ENCODE measurements at places on chromosomes 16 and 17. TPM values are rescaled to one million over a fixed set of nuclear protein-coding genes. Genes with fewer than 3 reads are reported as not detected.

- H3K27me3 ChIP-seq = no peaks in the 10 kb centered on the region
- DNase-seq = no peak
- H3K4me3 ChIP-seq = no peak overlapping the region
- no peak overlapping the region for H3K27ac ChIP-seq
Measured at GRCh38 chr16:23482778-23483177, 27.5 kb downstream of the GGA2 start.

- DNase-seq = no peak
- H3K4me1 ChIP-seq = peaks cover 37% of the 10 kb centered on the region
- H3K27ac ChIP-seq = peak overlapping the region; percentile 92
- no peaks in the 10 kb centered on the region for H3K27me3 ChIP-seq
Measured at GRCh38 chr16:83953796-83954576, 946 bp downstream of the OSGIN1 start.

GRCh38 chr17:14461227-14461548 lies 160.3 kb downstream of the HS3ST3B1 start:
- no peak overlapping the region for H3K27ac ChIP-seq
- H3K27me3 ChIP-seq = no peaks in the 10 kb centered on the region
- no peak overlapping the region for H3K4me3 ChIP-seq
- DNase-seq = no peak

DNA sequence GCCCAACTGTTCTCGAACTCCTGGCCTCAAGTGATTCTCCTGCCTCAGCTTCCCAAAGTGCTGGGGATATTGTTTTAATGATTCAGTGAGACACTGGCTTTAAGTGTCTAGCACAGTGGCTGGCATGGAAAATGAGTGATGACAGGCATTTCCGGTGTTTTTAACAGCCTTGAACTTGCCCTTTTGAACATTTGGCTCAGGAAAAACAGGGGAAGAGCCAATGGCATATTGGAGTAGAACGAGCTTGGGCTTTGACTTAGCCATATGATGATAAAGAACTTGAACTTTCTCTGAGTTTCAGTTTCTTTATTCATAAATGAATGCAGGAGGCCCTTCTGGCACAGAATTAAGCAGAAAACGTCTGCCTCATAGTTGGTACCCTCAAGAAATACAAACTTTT lies 145.0 kb upstream of the HS3ST4 start:
- no peaks in the 10 kb centered on the region for H3K4me1 ChIP-seq
- no peak overlapping the region for H3K27ac ChIP-seq
- H3K4me3 ChIP-seq = no peak overlapping the region
- no peaks in the 10 kb centered on the region for H3K36me3 ChIP-seq
- no peaks in the 10 kb centered on the region for H3K27me3 ChIP-seq
- DNase-seq = no peak

- H3K36me3 ChIP-seq = no peaks in the 10 kb centered on the region
- H3K4me3 ChIP-seq = no peak overlapping the region
- no peaks in the 10 kb centered on the region for H3K27me3 ChIP-seq
- DNase-seq = no peak
- H3K4me1 ChIP-seq = peaks cover 7% of the 10 kb centered on the region
- no peak overlapping the region for H3K27ac ChIP-seq
Measured at GRCh38 chr17:40615068-40615840, 32.4 kb downstream of the SMARCE1 start.

SPNS3 gene
- not detected for total RNA-seq

DNA sequence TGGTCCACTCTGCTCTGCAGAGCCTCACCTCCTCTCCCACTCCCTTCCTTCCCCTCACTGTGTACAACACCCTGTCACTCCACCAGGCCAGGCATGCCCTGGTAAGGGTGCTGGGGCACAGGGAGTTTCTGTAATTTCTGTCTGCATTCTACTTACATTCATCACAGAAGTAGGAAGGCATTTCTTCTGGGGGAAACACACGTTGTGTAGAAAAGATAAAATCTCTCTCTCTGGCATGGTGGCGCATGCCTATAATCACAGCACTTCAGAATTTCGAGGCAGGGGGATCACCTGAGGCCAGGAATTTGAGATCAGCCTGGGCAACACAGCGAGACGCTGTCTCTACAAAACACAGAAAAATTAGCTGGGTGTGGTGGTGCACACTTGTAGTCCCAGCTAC lies 27.0 kb downstream of the WNT3 start:
- H3K27ac ChIP-seq = no peak overlapping the region
- no peaks in the 10 kb centered on the region for H3K27me3 ChIP-seq
- no peak for DNase-seq
- H3K4me3 ChIP-seq = no peak overlapping the region
- no peaks in the 10 kb centered on the region for H3K4me1 ChIP-seq
- no peaks in the 10 kb centered on the region for H3K36me3 ChIP-seq

MVP gene
- 77.9 TPM for total RNA-seq

AGRP gene
- not detected for total RNA-seq

DBNDD1 gene
- total RNA-seq = 6.2 TPM

WNT3 gene
- total RNA-seq = 0.44 TPM

DNA sequence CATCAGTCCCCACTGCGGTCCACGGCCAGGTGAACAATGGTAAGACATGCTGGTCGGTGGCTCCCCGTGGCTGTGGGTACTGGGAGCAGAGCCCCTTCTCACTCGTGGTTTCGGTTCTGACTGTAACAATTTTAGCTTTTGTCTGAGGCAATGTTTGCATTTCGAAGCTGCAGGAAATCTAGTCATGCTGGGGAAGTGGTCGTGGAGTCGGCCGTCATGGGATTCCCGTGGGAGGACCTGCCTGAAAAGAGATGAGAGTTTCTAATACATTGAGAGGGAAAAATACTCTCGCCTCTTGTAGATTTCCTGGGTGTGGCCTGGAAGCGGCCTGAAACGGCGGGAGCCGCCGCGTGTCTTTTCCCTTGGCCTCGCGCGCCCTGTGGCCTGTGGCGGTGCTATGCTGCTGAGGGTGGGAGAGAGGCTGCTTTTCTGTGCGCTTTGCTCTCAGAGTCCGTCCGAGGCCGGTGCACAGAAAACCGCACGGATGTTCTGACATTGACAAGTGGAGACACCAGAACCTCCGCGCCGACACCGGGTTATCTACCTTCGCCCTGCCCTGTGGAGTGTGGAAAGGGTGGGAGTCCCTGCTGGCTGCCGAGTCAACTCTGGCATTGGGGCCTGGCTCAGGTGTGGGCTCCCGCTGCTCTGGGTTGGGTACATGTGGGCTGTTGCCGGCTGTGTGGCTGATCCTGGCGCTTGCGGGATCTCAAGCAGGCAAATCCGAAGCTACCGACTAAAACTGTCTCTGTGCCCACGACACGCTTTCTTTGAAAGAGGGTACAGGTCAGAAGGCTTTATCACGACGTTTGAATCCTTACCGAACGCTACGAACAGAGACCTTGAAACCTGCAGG lies 60.8 kb downstream of the WDR45B start:
- DNase-seq = no peak
- no peak overlapping the region for H3K4me3 ChIP-seq
- peaks cover 44% of the 10 kb centered on the region for H3K36me3 ChIP-seq

- H3K4me3 ChIP-seq = no peak overlapping the region
- no peaks in the 10 kb centered on the region for H3K27me3 ChIP-seq
- H3K27ac ChIP-seq = no peak overlapping the region
- no peaks in the 10 kb centered on the region for H3K4me1 ChIP-seq
- DNase-seq = no peak
- H3K36me3 ChIP-seq = no peaks in the 10 kb centered on the region
Measured at GRCh38 chr17:48412841-48413240, 17.2 kb downstream of the SKAP1 start.

DNA sequence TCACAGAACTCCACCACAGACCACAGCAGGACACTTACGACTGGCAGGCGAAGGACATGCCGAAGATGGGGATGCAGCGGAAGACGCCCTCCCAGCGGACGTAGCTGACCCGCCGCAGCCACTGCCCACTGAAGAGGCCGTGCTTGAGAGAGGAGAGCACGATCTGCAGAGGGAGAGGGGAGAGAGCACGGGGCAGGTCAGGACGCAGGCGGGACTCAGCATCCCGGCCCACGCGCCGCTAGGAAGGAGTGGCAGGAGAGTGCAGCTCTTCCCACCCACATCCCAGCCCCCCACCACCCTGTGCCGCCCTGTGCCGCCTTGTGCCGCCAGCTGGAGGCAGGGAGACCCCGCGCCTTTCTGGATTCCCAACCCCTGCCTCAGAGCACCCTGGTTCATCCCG lies 14.5 kb downstream of the SLC38A10 start:
- peaks cover 26% of the 10 kb centered on the region for H3K36me3 ChIP-seq
- no peak overlapping the region for H3K4me3 ChIP-seq
- no peaks in the 10 kb centered on the region for H3K27me3 ChIP-seq

- no peak for DNase-seq
- H3K36me3 ChIP-seq = no peaks in the 10 kb centered on the region
- no peak overlapping the region for H3K4me3 ChIP-seq
- no peaks in the 10 kb centered on the region for H3K27me3 ChIP-seq
- H3K4me1 ChIP-seq = no peaks in the 10 kb centered on the region
- H3K27ac ChIP-seq = no peak overlapping the region
Measured at GRCh38 chr17:73174126-73174525, 9.3 kb downstream of the SSTR2 start.

PYY gene
- total RNA-seq = not detected

DNA sequence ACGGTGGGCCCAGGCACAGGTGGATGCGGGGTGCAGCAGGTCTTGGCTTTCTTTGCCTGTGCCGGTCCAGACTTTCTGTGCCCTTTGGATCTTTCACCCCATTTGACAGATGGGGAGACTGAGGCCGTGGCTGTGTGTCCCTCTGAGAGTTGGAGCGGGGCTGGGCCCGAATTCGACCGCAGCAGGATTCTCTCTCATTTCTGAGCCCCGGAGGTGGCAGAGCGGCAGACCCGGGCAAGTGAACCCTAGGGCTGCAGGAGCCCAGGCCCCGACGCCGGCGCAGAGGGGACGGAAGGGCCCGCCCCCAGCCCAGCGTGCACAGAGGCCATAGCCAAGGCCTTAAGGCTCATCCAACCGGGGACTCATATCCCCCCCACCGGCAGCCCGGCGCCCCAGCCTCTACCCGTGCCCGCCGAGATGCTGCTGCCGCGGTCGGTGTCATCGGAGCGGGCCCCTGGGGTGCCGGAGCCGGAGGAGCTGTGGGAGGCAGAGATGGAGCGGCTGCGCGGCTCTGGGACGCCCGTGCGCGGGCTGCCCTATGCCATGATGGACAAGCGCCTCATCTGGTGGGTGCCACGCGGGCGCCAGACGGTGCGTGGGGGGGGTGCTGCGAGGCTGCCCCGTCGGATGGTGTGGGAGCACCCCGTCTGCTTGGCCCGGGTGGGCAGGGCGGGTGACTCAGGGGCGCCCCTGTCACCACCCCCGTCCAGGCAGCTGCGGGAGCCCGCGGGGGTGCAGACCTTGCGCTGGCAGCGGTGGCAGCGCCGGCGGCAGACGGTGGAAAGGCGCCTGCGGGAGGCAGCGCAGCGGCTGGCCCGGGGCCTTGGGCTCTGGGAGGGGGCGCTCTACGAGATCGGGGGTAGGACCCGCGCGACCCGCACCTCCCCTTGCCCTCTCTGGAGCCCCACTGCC lies 857 bp downstream of the TMC8 start:
- peaks cover under 1% of the 10 kb centered on the region for H3K36me3 ChIP-seq
- no peak overlapping the region for H3K27ac ChIP-seq
- peaks cover 2% of the 10 kb centered on the region for H3K4me1 ChIP-seq
- H3K27me3 ChIP-seq = no peaks in the 10 kb centered on the region

- no peak overlapping the region for H3K4me3 ChIP-seq
- no peaks in the 10 kb centered on the region for H3K27me3 ChIP-seq
- H3K4me1 ChIP-seq = no peaks in the 10 kb centered on the region
- no peak for DNase-seq
- no peak overlapping the region for H3K27ac ChIP-seq
- H3K36me3 ChIP-seq = no peaks in the 10 kb centered on the region
Measured at GRCh38 chr17:20046629-20047028, 37.5 kb downstream of the SPECC1 start.

- H3K27ac ChIP-seq = no peak overlapping the region
- H3K27me3 ChIP-seq = no peaks in the 10 kb centered on the region
- DNase-seq = no peak
- peaks cover 13% of the 10 kb centered on the region for H3K4me1 ChIP-seq
- peaks cover 37% of the 10 kb centered on the region for H3K36me3 ChIP-seq
Measured at GRCh38 chr16:69119536-69119935, 12.9 kb downstream of the CHTF8 start.

DNA sequence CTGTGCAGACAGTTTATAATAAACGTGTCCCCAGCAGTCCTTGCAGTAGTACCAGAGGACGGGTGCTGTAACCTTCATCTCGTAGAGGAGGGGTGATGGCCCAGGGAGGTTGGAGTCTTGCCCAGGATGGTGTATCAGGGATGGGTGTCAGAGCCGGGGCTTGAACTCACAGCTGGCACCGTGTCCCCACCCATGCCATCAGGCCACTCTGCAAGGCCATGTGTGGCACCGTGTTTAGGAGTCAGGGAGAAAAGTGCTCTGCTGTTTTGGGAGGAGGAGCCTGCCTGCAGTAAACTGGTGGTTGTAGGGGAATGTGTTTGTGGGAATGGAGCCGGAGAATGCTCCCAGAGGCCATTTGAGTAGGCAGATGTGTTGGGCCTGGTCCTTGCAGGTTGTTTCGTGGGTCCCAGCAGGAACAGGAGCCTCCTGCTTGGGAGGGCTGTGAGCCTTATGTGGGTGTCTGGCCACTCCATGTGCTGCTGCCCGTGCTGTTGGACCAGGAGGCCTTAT lies 1.7 kb downstream of the ADORA2B start:
- no peaks in the 10 kb centered on the region for H3K36me3 ChIP-seq
- no peak overlapping the region for H3K27ac ChIP-seq
- no peak for DNase-seq
- H3K4me1 ChIP-seq = peaks cover 30% of the 10 kb centered on the region
- H3K4me3 ChIP-seq = no peak overlapping the region

DNA sequence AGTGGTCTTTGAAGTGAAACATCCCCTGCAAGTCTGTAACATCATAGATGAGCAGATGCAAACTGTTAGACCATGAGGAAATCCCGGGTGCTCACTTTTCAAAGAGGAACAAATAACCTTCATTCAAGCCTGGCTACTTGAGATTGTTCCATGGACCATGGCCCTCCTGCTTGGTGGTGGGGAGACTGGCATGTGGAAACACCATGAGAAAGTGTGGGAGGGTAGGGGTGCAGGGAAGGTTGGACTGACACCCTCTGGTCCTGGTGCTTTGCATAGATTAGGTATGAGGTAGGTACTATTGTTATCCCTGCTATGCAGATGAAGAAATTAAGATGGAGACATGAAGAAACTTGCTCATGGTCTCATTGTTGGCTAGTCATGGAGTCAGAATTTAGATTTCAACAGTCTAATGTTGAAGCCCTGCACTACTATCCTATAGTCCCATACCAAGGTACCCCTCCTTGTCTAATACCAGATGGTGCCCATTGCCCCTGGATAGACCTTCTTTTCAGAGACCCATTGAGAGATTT lies 59.0 kb downstream of the SPACA3 start:
- no peak overlapping the region for H3K4me3 ChIP-seq
- no peaks in the 10 kb centered on the region for H3K4me1 ChIP-seq
- H3K36me3 ChIP-seq = no peaks in the 10 kb centered on the region
- no peak for DNase-seq
- no peaks in the 10 kb centered on the region for H3K27me3 ChIP-seq

Measured in right atrium auricular region (tissue), 2 donors.